ENCODE measurements at places on chromosomes 3 and 15.
A peak's percentile ranks its signal among the peaks of the same experiment; 100 is the strongest.

- DNase-seq = peak; percentile 97
Observed at GRCh38 chr15:51192521-51193280, 98.0 kb upstream of the TNFAIP8L3 start.

DNA sequence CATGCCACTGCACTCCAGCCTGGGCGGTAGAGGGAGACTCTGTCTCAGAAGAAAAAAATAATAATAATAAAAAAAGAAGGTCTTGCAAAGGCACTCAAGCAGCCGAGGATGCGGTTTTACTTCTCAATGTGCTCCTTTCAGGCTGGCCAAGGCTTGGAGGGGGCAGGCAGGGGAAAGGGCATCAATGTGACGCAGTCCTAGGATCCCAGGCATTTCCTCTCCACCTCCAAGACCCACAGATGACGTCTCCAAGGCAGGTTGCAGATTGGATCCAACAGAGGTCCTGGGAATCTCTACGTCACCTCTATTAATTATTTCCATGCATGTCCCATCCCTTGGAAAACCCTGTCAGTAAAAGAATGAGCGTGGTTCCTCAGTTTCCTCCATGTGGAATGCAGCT is 56.2 kb downstream of the FAM43A start:
- DNase-seq = no peak

GRCh38 chr15:93141371-93141794 is 52.4 kb upstream of the RGMA start:
- no peak for DNase-seq

- DNase-seq = no peak
Observed at GRCh38 chr3:10890665-10891064, 74.6 kb downstream of the SLC6A11 start.

- DNase-seq = no peak
Observed at GRCh38 chr3:128084675-128085021, 32.4 kb downstream of the SEC61A1 start.

DNA sequence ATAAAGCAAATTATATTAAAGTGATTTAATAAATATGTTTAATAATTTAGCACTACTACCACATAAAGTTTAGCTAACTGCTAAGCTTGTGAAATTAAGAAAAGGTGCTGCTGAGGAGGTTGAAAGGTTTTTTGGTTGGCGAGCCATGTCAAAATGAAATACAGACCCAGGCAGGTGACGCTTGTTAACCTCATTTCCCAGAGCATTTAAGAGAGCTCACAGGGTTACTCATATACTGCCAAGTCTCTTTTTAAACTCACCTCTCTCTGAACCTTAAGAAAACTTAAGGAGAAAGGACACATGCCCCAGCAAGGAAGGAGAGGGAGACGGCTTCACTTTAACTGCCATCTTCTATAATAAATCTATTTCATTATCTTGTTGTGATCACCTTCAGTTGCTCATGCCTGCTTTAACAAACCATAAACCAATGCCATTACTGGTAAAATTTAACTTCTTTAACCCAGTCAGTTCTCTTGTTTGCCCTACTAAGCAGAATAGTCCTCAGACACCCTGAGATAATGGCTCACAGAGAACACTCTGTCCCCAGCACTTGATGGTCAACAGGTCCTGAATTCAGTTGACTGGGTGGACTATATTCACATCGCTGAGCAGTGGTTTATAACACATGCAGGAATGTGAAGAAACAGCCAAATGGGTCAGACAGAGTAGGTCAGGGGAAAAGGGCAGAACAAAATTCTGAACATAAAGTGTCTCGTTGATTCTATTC is 540.1 kb downstream of the UNC13C start:
- DNase-seq = no peak

GRCh38 chr3:93855401-93855800 is 118.3 kb downstream of the PROS1 start:
- no peak for DNase-seq

DNA sequence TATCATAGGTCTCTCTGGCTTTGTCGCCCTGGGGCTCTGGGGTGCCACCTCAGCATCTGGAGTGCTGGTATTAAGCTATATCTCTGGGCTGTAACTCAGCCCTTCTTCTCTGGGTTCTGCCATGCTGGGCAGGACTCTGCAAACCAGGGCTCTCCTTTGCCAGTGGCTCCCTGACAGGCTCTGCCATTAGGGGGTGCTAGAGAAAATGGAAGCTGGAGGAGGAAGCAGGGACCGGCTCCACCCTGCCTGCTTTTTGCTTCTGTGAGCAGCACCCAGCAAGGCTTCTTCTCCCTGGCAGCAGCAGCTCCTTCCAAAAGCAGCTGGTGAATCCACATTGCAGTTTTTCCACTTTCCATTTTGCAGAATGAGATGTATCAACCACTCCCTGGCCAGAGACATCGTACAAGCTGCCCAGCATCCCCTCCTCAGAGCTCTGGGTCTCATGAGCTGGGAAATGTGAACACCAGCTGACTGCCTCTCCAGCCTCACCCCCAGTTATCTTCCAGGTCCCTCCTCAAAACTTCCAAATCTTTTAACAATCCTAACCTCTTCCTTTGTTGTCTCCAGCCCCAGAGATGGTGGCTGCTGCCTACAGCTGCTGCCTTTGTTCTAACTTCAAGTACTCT is 165.0 kb downstream of the ABHD5 start:
- DNase-seq = no peak

- DNase-seq = no peak
Observed at GRCh38 chr15:47862402-47862801, 145.1 kb downstream of the SEMA6D start.

GRCh38 chr3:43512754-43513404 is 108.9 kb downstream of the ANO10 start:
- DNase-seq = no peak

GRCh38 chr15:95416576-95416975 is 913.9 kb upstream of the NR2F2 start:
- DNase-seq = no peak

- DNase-seq = no peak
Observed at GRCh38 chr3:105829871-105830622, 38.8 kb downstream of the CBLB start.

DNA sequence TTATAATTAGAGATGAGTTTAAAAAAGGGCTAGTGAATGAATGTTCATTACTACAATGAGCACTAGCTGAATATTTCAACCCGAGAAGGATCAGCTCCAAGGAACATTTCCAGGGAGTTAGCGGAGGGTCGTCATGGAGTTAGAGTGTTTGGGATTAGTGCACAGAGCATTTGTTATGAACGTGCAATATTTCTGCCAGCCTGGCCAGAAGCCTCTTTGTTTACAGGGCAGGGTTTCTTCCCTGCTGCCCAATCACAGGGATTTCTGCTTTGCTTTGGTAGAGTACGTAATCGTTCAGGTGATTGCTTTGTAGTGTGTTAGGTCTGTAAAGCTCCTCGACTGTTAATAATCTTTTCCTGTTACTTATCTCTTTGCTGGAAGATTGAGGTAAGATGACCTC is 5.9 kb downstream of the CGNL1 start:
- no peak for DNase-seq

DNA sequence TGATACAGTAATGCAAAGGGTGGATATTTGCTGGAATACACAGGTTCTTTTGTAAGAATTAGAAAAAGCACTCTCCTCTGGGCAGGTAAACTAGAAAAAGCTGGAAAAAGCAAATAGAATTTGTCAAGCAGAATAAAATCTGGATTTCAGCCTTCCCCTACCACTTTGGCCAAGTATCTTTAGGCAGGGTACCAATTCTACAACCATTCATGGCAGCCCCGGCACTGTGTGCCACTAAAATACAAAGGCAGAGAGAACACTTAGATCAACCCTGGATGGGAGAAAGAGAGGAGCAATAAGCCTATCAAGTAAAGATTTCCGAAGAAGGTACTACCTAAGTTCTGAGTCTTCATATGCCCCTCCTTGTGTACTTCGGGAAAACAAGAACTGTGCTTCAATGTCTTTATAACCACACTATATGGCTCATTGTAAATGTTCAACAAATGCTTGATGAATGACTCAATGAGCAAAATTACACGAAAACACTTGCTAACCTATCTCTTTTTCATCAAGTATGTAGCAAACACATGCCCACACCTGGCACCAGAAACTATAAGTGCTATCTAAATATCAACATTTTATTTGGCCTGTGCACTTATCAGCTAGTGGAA is 20.8 kb downstream of the STAG1 start:
- no peak for DNase-seq

DNA sequence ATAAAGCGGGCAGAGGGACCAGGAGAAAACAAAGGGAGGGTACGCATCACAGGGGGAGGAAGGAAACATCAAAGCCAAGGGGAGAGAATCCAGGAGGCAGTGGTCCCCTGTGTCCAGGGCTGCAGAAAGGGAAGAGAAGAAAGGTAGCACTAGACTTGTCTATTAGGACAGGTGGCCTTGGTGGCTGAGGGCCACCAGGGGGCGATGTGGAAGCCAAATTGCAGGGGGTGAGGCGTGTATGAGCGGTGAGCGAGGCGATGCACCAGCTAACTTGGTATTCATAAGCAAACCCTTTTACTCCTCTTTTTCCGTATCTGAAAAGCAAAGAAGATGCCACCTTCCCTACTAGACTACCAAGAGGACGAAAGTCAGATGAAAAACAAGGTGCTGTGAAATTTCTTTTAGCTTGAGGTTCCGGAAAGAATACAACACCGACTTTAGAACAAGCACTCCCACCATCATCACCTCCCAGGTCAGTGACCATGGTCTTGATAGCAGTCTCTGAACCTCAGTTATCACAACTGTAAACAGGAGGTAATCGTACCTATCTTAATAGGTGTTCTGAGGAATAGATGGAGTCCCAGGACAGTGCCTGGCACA is 654.4 kb upstream of the ADAMTS9 start:
- DNase-seq = no peak

DNA sequence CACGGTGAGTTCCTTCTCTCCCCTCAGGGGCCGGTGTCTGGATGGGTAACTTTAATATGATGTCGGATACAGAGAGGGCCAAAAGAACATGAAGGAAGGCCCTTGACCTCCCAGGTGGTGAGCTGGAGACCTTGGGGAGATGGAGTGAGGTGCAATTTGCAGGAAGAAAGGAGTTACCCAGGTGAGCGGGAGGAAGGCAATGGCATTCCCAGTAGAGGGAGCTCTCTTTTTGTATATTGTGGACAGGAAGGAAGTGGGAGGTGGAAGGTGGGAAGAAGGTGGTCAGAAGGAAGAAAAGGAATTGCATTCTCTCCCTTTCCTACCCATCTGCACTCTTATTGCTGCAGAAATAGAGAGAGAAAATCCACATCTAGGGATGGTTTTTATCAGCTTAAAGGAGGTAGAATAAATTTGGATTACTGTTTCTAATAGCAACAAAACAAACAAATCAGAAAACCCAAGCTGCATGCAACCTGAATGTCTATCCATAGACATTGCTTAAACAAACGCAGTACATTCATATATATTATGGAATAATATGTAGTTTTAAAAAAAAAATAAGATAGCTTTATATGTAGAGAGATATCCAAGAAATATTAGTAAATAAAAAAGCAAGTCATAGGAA is 169.0 kb upstream of the TSC22D2 start:
- no peak for DNase-seq
